ENCODE measurements at places on chromosomes 1 and 21.

DNA sequence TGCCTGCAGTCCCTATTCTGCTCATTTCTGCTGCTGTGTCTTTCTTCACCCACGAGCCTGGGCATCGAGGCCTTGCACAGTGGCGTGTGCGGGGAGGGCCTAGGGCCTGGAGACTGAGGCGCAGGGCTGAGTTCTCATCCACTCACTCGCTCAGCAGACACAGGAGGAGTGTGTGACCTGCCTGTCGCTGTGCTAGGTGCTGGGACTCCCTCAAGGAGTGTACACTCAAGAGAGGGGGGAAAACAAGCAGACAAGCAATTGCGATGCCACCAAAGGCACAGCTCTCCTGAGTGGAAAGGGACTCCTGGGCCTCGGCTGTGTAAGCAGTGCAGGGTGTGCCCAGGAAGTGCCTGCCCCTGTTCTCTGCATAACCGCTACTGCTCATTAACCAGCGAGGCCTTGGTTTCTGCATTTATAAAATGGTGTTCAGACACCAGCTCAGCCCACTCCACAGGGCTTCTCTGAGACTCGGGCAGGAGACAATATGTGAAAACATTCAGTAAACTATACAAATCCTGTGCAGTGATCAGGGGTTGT is 4.2 kb downstream of the RD3 start:
- no peak for DNase-seq

- no peak for DNase-seq
These were observed 256 bp upstream of the TARBP1 start for GRCh38 chr1:234479310-234479559.

DNA sequence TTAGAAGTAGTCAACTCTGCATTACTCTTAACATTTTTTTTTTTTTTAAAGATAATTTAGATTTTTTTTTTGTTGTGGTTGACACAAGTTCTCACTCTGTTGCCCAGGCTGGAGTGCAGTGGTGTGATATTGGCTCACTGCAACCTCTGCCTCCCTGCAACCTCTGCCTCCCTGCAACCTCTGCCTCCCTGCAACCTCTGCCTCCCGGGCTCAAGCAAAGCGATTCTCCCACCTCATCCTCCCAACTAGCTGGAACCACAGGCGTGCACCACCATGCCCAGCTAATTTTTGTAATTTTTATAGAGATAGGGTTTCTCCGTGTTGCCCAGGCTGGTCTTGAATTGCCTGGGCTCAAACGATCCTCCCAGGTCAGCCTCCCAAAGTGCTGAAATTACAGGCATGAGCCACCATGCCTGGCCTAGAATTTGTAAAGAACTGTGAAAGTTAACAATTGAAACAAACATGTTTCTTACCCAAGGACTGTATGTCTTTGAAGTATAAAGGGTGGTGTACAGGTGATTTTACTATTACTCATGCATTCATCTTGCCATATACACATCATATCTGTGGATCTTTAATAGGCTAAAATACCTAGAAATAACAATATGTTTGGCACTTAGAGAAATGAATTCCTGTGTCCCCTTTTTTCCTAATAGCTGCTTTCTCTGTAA is 114.7 kb downstream of the ATP5PO start:
- no peak for DNase-seq

GRCh38 chr1:167515893-167516321 is 2.4 kb downstream of the CD247 start:
- no peak for DNase-seq

DNA sequence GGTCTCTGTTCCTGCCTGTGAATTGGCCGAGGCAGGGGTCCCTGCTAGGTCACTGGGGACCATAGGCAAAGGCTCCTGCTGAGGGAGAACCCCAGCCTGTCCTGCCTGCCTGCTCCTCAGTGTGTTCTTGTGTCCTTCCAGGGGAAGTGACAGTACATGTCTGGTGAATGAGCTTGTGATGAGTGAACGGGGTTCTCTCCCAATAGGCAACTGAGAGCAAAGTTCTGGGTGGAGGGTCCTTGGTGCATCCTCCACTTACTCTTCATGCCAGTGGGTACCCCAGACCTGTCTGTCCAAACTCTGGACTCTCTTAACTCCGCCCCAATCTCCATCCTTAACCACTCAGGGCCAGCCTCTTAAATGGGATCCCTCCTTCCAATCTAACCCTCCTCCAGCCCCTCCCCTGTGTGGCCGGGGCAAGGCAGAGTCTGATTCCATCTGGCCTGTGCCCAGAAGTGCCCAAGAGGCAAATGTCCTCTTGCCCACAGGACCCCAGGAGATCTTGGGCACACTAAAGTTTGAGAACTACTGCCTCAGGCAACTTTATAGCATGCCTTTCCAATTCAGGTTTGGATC is 2.0 kb downstream of the XKR8 start:
- DNase-seq, result no peak

DNA sequence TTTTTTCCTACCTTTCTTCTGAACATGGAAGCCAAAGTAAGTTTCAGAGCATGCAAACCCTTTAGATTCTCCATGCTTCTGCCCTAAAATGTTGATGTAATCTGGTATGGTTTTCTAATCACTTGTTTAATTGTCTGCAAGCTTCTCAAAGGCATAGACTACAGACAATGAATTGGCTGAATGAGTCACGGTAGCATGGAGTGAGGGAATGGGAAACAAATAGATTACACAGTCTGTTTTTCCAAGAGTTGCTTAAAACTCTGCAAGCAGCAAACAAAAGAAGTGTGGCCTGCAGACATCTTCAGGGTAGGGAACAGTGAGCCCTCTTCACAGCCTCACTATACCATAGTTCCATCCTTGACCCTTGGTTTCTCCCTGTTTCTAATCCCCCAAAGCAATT is 326.0 kb downstream of the BARHL2 start:
- no peak for DNase-seq

GRCh38 chr21:38668067-38668466 is 137.7 kb upstream of the ETS2 start:
- DNase-seq, result no peak

DNA sequence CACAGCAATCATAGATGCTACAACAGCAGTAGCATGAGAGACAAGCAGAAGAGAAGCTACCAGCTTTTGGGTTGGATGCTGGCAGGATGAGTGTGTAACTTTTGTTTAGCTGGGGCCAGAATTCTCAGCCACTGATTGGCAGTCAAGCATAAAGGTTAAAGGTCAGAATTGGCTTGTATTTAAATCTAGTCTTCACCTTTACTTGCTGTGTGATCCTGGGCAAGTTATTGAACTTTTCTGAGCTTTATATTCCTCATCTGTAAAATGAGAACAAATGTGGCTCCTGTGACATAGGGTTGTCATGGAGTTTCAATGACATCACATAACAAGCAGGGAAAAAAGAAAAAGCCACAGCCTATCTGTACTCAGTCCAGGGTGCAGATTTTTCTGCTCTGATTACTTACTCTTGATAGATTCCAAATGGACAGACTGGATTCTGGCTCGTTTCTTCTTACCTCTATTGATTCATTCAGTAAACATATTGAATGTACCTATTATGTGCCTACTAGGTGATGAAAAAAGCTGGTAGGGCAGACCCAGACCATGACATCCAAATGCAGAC is 2.8 kb upstream of the AZIN2 start:
- no peak for DNase-seq

- no peak for DNase-seq
These were observed 120.6 kb downstream of the FCRL5 start for GRCh38 chr1:157431751-157432150.

DNA sequence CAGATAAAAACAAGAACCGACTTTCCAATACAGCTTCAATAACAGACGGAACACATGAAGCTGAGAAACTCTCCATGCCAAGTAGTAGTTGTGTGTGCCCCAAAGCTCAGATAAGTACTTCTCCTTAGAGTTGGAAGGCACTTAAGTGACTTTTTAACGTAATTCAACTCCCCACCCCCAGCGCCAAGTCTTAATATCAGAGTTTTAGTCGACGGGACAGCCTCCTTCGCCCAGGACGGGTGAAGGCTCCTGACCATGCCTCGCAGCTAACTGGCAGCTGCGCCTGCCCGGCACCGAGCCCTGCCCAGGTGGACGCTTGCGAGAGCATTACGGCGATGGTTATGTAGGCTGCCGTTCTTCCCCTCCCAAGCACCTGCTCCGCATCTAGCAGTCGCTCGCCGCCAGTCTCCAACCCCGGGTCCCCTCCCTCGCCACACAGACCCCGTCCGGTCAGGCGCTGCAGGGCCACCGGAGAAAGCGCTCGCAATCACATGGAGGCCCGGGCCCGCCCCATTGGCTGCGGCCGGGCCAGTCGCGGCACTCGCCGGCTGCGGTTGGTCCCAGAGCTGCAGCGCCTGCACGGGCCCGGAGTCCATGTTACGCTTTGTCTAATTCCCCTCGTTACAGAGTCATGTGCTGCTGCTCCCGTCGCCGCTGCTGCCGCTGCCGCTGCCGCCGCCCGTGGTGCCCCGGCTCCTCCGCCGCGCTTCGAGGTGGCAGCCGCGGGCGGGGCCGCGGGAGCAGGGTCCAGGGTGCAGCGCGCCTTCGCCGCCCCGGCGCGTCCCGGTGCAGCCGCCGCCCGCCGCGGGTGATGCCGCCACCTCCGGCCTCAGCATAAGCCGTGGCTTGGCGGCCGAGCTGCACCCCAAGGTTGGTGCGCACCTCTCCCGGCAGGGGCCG is at the start of gene LRRC8D:
LRRC8D (plus strand) TSS at position 611 of the 900 bp plus-strand sequence. CDS start 112,037 bp downstream, outside the sequence.
- peak; percentile 67 for DNase-seq

GRCh38 chr21:40334159-40334558 is 466.9 kb downstream of the PCP4 start:
- no peak for DNase-seq

DNA sequence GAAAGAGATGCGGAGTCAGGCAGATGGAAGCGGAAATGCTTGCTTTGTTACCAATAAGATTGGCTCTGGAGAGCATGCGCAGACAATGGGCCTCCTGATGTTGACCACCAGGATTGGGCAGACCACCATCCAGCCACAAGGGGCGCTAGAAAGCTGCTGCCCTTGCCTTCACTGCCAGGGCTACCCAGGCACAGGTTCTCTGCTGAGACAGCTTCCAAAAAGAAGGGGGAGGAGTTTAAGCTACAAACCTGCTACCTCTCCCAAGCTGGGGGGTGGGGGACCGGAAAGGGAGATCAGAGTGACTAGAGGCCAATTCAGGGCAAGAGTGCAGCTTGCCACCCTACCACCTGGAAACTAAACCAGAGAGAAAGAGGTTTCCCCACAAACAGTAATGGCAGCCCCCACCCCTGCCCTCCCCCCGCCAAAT is 369.7 kb downstream of the RRAGC start:
- peak; percentile 35 for DNase-seq

GRCh38 chr1:172398970-172399755 is 21.3 kb upstream of the C1orf105 start:
- peak; percentile 22 for DNase-seq

GRCh38 chr1:209430107-209430506 is 153.4 kb upstream of the CAMK1G start:
- DNase-seq, result no peak

- no peak for DNase-seq
These were observed 72.4 kb upstream of the POU3F1 start for GRCh38 chr1:38118976-38119375.

DNA sequence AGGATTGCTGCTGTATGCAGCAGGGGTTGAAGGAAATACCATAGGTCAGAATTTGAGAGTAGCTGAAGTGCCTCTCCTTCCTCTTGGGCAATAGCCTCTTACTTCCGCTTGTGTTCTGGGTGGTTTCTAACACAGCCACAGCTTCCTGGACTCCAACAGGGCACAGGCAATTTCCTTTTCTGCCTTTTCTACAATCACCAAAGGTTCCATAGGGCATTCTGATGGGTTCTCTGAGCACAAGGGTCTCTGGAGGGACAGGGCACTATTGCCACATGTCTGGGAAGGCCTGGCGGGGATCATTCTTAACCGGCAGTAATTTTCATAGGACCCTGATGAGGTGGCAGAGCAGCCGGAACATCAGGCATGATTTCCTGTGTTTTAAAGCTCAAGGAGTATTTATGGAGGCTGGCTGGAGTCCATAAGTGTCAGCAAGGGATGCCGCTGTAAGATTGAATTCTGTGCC is 5.5 kb upstream of the AGTRAP start:
- peak; percentile 28 for DNase-seq

Measured in activated naive CD4-positive, alpha-beta T cell treated with Interleukin-2 at 50 U/mL for 16 hours (primary cell).